ENCODE measurements at places on chromosomes 4 and X.

DNA sequence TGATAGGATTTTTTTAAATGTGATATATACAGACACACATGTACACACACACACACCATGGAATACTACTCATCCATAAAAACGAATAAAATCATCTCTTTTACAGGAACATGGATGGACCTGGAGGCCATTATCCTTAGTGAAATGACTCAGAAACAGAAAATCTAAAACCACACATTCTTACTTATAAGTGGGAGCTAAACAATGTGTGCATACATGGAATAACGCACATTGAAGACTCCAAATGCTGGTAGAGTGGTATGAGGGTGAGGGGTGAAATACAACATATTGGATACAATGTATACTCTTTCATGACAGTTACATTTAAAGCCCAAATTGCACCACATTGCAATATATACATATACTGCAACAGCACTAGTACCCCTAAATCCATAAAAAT, 120.2 kb upstream of the ADGRL3 start:
- DNase-seq = no peak

DNA sequence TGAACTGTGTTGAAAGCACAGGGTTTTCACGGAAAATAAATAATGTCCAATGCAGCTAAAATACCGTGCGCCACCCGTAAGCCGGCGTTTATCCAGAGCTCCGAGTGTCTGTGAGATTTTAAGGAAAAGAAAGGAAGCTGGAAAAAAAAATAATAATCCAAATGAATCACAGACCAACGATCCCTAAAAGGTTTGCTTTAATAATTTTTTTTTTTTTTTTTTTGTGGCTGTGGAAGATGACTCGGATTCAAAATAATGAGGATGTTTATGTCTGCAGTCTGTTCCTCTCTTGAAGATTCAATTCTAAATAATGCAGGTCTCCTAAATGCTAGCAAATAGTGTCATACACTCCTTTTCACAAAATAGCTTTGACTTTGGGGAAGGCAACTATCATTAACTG, 84.6 kb upstream of the PPP2R3B start:
- DNase-seq = no peak

DNA sequence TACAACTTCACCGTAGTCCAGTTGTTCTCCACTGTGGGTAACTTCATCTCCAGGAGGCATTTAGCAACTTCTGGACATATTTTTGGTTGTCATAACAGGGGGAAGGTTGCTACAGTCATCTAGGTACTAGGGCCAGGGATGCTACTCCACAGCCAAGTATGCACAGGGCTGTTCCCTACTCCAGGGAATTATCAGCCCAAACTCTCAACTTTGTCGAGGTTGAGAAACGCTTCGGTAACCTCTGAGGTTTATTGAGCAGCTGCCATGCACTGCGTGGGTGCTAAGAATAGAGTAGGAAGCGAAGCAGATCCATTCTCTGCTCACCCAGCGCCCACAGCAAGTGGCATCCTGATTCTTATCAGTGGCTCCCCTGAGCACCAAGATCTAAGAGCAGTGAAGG, 8.2 kb downstream of the FGFBP1 start:
- DNase-seq = no peak

DNA sequence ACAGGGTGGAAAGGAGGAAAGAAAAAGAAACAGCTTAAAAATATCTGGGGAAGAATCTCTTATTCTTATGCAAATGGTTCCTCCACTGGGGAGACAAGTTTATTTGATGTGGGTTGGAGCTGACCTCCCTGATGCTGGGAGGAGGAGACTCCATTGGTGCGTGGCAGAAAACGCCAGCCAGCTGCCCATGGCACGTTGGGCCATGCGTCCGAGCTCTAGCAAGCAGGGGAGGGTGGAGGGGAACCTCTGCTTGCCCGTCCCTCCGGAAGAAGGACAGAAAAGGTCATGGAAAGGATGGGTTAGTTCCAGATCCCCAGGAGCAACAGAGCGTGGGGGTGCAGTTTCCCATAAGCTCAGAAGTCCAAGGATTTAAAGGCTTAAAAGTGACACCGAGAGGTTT, 210.4 kb downstream of the KLHL4 start:
- DNase-seq = no peak

DNA sequence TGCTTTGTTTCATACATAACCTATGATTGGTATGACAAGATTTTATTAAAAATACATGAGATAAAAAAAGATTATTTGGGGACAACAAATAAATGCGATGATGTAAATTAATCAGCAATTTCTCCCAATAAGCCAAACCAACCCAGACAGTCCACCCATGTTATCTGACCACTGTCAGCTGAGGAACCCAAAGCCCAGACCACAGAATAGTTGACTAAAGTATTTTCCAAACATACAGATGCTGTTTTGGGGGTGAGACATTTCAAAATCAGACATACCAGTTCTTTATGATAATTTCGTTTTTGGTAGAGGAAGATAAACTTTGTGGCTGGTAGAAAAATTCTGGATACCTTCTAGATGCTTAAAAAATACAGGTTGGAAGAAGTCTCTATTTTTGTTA, 650.8 kb upstream of the FAM241A start:
- no peak for DNase-seq

GRCh38 chrX:1167466-1167865, 45.0 kb downstream of the CRLF2 start:
- no peak for DNase-seq

DNA sequence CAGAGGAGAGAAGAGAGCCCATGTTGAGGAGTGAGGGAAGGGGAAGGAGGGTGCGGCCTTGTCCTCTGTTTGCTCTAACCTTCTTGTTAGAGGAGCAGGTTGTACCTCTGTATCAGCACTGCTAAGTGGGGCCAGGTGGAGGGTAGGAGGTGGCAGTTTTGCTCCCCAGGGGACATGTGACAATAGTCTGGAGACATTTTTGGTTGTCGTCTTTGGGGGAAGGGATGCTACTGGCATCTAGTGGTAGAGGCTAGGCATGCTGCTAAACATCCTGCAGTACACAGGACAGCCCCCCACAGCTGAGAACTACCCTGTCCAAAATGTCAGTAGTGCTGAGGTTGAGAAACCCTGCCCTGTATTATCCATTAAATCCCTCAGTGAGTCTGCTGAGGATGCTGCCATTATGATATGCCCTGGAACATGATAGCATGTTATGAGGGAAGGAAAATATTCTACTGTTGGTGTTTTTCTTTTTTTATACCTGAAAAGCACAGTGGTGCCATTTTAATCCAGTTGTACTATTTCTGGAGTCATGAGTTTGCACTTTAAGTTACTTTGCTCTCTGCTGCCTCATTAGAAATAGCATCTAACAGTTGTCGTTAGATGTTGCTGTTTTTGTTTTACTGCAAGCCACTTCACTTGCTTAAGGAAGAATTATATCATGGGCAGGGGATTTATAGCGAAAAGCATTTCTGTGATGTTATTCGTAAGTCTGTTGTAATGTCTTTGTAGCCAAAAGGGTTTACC, 90.6 kb downstream of the LRP2BP start:
- DNase-seq = no peak

GRCh38 chrX:139299309-139299708, 231.2 kb upstream of the F9 start:
- no peak for DNase-seq

- no peak for DNase-seq
Observed at GRCh38 chrX:144219035-144219434, 335.2 kb downstream of the UBE2NL start.

GRCh38 chr4:72375073-72375736, 193.8 kb downstream of the ADAMTS3 start:
- no peak for DNase-seq

DNA sequence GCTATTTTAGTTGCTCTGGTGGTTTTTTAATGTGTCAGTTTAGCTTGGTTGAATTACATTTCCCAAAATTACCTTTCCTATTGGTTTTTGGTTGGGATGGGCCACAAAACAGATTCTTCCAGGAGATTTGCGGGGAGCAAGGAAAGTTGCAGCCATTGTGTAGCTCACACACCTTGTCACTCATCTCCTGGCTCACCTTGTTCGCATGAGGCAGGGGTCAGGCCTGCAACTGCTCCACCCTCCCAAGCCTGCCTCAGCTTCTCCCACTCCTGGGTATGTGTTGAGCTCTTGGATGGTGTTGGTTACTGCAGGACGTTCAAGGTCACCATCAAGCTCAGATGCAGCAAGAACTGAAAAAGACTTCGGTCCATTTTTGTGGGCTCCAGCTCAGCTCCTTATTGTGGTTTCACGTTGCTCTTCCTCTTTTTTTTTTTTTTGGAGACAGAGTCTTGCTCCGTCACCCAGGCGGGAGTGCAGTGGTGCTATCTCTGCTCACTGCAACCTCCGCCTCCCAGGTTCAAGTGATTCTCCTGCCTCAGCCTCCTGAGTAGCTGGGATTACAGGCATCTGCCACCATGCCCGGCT, 95.6 kb upstream of the METTL14 start:
- no peak for DNase-seq

DNA sequence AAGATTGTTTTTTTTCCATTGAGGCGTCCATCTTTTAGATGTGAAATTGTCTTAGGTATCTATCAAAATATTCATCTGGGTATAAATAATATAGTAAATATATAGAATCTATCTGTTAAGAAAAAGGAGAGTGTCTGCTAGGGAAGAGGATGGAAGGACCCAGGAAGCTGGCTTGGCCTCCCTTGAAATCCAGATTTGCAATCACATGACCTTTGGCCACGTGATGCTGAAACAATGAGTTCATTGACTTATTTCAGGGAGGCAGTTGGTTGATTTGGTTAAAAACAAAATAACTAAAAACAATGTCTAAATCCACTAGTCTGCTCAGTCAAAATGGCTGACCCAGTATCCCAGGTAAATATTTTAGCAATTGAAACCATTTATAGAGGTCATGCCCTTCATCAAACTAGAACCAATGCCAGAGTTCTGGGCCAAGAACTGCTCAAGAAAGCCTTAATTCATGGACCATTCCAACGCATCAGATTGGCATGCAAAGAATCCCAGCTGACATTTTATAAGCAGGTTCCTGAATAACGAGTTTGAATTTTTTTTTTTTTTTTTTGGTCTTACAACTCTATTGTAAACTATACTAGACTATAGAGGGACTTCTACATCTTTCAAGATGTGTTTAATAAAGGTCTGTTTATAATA, 172.7 kb downstream of the MID1 start:
- no peak for DNase-seq

DNA sequence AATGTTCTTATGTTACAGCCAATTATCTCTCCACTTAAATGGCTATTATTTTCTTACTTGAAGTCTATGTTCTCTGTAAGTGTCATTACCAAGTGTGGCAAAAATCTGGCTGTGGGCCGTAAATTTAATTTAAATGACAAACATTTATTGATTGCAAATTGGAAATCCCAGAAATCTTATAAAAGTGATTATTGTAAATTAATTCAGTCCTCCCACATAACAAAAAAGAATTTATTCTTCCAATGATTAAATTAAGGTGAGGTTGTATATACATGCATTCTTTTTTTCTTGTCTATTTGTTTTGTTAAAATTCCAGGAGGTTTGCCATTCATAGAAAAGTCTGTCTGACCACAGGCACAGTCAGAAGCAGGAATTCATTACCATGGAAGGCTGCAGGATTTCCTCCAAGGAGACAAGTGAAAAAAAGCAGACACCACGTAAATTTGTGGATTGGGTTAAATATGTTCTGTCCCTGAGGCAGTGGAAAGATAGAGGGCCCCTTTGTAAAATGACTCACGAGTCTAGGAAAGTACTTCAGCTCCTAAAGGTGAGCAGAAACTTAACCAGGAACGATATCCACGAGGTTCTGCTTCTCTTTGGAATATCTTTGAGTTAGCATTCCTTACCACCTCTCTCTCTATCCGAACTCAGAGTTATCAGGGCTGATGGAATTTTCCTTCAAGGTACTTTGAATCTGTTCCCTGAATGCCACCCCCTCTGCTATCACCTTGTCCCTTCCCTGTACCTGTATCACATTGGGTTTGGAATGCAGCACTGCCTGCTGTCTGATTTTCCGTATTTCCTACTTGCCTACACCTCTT, 10.7 kb downstream of the PPARGC1A start:
- no peak for DNase-seq

DNA sequence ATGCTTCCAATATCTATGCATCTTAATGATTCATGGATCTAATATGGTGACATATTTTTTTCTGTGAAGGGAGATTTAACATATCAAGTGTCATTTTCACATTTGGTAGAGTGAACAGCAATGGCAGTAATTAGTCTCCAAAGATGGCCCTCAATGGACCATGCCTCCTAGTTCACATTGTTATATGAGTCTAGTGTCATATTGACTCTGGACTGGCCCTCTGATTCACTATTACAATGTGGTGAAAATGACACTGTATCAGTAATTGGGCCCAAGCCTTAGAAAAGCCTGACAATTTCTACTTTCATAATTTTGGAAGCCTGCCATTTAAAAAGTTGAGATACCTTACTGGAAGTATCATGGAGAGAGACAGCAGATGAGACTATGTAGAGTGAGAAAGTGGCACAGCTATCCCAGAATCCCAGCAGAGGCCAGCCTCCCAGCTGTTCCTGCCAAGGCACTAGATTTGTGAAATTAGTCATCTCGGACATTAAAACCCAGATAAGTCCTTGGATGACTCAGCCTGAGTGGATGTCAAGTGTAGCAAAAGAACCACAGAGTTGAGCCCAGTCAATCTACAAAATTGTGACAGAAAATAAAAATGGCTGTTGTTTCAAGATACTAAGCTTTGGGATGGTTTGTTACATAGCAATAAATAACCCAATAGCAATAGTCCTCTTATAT, 68.4 kb downstream of the ARHGEF38 start:
- no peak for DNase-seq

DNA sequence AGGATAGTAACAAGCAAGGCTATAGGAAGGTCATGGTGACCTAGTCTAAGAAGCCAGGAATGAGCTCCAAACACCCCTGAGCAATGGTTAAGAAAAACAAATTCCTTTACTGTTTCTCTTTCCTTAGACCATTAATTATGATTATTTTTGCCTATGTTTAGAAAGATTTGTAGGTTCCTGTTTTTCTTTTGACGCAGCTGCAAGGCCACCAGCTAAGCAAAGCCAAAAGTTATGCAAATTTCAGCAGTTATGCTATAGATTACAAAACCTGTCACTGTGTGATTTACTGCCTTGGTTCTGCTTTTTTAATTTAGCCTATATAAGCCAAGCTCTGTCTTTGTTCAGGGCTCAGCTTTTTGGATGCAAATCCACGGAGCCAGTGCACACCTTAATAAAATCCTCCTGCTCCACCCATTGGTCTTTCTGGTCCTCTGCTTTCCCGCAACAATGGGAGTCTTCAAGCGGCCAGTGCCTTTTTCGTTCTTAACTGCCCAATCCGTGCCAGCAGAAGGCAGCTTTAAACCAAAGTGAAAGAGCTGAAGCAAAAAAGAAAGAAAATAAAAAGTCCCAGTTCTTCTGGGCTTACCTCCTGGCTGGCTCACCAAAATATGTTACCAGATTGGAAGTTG, 1.4 kb upstream of the CEP135 start:
- no peak for DNase-seq

Data from activated T-helper 9 cell treated with anti-CD3 and anti-CD28 coated beads, Interleukin-2, amount 50 U/mL, for 16 hours (primary cell).